ENCODE measurements at places on chromosomes 3 and 15.
A peak's percentile ranks its signal among the peaks of the same experiment; 100 is the strongest.

- DNase-seq = no peak
Measured at GRCh38 chr3:119145500-119146167, at the start of gene TEX55. Gene TEX55, plus strand, starts transcription at chr3:119146165. Its CDS starts 25 bp downstream, at chr3:119146190.

- no peak for DNase-seq
Measured at GRCh38 chr15:101456057-101456739, 33.3 kb downstream of the PCSK6 start.

- no peak for DNase-seq
Measured at GRCh38 chr3:38707730-38708129, 58.2 kb upstream of the SCN5A start.

GRCh38 chr3:42425736-42426407 lies 15.5 kb upstream of the LYZL4 start:
- DNase-seq = no peak

DNA sequence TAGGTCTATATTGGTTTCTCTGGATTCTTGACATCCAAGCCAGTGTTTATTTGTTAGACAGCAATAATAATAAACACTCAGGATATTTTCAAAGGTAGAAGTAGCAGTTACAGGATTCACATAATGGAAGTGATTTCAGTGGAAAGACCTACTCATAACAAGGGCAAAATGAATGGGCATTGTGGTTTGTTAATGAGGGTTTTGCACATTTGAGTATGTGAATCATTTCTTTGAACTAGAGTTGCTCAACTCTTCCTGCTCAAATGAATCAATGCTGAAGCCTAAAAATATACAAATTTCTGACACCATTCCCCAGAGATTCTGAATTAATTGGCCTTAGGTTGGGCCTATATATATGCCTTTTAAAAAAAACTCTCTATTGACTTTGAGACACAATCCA lies 4.1 kb upstream of the COL6A5 start:
- no peak for DNase-seq

DNA sequence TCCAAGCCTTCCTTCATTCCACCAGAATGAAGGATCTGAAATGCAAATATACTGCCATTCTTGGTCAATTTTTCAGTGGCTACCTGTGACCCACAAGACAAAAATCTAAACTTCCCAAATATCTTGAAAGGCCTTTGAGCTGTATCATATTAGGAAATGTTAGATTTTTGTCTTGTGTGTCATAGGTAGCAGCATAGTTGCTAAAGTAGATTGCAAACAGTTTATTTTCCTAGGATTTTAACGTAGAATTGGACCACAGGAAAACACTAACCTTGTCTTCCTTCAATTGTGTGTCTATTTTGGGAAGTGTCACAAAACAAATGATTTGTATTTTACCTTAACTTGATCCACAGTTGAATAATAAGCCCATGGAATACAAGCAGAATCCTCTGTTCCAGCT lies 42.4 kb downstream of the CP start:
- no peak for DNase-seq

- DNase-seq = no peak
Measured at GRCh38 chr3:140387244-140387643, 290.6 kb upstream of the TRIM42 start.

DNA sequence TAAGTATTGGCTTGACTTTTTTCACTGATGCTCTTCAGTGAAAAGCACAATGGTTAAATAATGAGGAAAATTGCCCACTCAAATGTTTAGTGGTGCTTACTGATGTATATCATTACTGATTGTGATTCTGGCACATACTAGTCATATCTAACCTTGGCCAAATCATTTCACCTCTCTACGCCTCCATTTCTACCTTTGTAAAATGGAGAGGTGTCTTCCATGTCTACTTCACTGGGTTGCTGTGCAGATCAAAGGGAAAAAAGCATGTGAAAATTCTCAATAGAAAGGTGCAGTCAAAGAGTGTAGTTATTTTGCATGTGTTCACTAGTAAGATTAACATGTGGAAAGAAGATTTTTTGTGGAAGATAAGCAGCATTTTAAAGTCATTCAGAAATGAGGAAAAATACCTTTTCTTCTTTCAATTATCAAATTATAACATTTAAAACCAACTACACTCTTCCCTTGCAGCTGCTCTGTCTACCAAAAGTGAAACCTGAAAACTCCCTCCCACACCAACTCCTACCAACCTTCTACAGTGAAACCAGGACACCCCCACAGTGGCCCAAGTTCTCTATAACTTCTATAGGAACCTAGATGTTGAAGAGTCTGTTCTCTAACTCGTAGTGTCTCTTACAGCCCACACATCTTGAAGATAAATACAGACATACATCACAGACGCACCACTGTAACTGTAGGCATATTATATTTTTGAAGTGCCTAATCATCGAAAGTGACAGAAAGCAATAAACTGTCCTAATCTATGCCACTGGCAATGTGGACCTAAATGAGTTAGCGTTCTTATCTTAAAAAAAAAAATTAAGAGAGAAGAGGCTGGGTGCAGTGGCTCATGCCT lies 1.4 kb downstream of the CD200R1 start:
- DNase-seq = no peak

- no peak for DNase-seq
Measured at GRCh38 chr3:172868582-172869200, 118.2 kb downstream of the ECT2 start.

DNA sequence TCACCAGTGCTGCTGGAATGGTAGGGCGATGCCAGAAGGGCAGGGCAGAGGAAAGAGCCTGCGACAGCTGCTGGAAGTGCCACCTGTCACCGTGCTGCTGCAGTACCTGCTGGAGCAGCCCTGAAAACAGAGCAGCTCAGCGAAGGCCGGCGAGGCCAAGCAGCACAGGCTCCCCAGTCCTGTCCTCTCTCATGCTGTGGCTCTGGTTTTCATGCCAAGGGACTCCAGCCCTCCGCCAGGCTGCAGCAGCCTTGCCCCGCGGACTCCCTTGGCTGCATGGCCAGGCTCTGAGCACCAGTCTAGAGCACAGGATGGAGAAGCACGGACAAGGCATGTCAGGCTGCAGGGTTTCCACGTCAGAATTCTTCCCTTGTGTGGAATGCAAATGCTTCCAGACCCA lies 43.9 kb downstream of the ADCY5 start:
- DNase-seq = no peak

DNA sequence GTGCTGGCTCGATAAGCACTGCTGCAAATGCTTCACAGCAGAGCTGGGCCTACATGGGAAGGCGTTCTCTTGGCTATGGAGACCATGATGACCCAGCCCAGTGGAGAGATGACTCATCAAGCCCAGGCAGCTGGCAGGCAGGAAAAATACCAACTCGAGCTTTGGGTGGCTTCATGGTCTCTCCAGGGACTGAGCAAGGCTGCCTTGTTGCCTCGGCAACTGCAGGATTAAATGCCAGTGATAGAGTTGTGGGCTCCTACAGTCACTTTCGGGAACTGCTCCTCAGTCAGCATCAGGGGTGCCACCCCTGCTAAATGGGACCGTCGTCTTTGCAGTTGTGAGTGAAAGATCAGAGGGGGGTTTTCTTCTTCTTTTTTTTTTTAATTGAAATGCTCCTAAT lies 54.6 kb upstream of the MYZAP start:
- peak; percentile 91 for DNase-seq

DNA sequence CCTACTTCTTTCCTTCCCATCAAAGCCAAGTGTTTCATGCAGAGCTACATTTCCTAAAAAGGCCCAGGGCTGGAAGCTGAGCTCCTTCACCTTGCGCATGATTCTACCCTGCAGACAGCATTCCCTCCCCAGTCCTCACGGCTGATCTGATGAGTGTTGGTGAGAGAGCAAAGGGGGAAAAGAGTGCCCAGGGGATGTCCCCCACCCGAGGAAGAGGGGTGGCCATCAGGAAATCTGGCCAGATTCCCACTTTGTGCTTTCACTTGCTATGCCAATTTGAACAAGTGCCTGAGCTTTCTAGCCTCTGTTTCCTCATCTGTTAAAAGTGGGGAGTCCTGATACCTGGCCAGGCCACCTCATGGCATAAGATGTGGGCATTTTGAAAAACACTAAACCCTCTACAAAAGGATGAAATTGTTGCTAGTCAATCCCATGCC lies 231.0 kb upstream of the TLE3 start:
- DNase-seq = no peak

DNA sequence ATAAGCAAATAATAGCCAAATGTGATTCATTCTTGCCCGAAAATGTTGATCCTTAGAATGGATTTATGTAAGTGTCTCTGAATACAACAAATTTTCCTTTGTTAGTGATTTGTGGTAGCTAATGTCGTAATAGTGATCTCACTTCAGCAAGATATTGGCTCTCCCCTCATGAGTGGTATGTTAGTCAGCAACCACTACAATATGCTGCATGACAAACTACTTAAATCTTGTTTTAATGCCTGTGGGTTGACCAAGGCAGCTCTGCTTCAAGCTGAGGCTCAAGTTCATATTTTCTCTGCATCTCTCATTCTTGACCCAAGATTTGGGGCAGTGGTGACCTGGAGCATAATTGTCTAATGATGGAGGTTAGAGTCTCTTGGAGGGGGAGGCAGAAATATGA lies 49.8 kb upstream of the GALNT15 start:
- no peak for DNase-seq

- DNase-seq = no peak
Measured at GRCh38 chr3:150830094-150830681, 67.2 kb upstream of the SIAH2 start.

DNA sequence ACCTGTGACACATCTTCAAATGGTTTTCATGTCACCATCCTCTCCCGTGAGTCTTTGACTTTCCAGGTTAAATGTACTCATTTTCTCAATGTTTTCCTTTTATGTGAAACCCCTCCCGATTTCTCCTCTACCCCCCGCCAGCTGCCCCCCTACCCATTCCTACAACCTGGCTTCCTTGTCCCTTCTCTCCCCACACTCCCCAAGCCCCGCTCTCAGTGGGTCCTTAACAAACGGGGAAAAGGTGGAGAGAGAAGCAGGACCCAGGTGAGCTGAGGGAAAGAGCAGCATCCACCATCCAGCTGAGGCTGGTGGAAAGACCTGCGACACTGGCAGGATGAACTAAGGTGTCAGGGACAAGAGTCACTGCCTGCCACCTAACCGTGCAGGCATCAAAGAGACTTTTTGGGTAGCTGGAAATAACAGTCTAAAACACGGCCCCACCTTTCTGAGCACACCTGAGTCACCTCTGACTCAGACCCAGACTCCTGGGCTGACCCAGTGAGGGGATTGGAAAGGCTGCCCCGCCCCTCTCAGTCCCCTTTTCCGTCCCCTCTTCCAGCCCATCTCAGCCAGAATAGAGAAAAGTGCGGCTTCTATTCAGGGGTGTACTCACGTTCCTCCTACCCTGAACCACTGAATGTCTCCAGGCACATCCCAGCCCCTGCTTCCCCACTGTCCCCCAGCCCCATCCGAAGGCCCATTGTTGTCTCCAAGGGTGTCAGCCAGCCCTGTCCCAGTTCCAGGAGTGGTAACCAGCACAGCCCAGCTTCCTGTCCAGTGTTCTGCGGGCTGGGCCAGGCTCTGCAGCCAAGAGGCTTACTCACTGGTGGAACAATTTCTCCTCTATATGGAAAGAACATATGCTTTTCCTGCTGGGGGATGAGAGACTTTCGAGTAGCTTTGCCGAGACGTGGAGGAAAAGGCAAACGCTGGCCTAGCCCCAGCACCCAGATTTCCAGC lies 20.4 kb downstream of the ISG20 start:
- peak; percentile 79 for DNase-seq

GRCh38 chr15:34993412-34993811 lies 5.3 kb upstream of the ZNF770 start:
- no peak for DNase-seq

- DNase-seq = no peak
Measured at GRCh38 chr15:50925281-50925680, 16.8 kb downstream of the AP4E1 start.

DNA sequence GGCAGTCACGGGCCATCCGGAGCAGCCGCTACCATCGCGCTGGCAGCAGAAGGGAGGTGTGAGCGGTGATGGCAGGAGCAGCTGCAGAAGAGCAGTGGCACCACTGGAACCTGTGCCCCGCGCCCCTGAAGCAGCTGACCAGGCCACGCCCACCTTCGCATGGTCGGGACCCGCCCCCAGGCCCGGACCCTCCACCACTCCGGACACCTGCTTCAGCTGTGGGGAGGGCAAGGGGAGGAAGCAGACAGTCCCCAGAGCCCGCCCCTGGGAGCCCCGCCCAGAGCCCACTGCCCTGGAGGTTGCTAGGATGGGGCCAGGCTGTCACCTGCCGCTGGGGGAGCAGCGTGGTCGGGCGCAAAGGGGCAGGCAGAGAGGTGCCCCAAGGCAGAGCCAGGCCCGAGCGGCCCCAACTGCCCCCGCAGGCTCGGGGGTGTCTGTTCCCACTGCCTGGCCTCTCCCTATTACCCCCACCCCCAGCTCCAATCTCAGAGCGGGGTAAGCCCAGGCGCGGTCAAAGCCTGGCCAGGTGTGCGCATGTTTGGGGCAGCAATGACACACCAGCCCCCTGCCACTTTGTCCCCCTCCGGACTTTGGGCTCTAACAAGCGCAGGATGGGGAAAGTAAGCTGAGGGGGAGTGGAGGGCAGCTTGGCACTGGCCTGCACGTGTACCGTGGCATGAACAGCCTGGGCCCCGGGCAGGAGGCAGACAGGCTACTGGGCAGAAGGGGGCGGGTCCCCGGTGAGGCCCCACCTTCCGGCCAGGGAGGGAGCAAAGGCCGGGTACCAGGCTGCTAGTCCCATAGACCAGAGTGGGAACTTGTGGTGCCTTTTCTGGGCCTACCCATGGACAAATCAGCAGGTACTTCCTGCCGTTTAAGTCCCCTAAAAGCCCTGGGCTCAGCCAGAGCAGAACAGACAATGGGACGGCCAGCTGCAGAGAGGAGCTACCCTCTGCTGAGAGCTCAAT lies 8.7 kb downstream of the SPCS1 start:
- no peak for DNase-seq

DNA sequence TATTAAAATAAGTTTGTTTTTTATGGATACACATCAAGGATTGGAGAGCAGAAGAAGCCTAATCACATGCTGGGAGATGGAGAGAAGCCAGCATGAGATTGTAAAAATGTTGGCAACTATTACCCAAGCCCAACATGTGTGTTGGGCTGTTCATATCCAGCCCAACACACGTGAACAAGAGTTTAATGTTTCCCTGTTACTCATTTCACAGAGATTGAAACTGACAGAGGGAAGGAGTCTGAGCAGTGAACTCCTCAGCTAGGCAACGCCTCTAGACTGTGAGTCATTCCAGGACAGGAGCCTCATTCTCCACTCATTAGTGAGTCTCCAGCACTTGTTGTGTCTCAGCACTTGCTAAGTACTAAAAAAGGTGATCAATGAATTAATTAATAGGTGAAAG lies 43.2 kb upstream of the CMSS1 start:
- no peak for DNase-seq

DNA sequence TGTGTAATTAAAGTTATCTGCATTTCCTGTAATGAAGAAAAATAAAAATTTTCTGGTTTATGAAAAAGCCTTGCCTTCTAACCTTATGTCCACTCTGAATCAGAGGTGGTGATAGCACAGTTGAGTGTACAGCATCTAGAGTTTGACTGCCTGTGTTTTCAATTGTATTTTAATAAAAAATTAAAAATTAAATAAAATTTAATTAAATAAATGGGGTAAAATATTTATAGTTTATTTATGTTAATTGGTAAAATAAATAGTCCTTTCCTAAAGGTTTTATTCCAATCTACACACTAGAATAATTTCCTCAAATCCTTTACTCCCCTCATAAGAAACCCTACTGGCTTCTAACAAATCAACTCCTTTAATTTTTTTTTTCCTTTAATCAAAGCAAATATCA lies 111.8 kb upstream of the MYO5C start:
- DNase-seq = no peak

Measured in tibial artery (tissue), 4 donors.